ENCODE measurements at places on chromosomes 11 and 22.

DNA sequence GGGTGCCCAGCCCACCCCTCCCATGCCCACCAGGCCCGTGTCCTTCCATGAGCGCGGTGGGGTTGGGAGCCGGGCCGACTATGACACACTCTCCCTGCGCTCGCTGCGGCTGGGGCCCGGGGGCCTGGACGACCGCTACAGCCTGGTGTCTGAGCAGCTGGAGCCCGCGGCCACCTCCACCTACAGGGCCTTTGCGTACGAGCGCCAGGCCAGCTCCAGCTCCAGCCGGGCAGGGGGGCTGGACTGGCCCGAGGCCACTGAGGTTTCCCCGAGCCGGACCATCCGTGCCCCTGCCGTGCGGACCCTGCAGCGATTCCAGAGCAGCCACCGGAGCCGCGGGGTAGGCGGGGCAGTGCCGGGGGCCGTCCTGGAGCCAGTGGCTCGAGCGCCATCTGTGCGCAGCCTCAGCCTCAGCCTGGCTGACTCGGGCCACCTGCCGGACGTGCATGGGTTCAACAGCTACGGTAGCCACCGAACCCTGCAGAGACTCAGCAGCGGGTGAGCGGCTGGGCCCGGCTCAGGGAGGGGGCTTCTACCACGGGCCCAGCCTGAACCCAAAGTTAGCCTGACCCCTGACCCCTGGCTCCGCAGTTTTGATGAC lies 3.0 kb downstream of the PKP3 start:
- DNase-seq, result no peak

DNA sequence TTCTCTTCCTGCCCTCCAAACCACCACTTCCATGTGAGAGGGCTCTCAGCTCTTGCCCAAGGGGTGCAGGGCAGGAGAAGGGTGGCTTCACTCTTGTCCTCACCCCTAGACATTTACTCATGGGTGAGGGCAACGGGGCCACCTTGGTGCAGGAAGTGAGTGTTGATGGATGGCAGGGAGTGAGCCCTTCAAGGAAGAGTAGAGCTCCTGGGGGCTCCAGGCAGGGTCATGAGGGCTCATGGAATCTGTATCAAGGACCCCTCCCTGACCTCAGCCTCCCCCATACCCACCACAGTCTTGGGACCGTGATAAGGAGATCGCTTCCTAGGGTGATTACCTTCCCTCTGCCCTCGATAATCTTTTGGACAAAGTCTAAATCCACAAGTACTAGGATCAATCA lies 37.8 kb downstream of the TSPAN18 start:
- no peak for DNase-seq

DNA sequence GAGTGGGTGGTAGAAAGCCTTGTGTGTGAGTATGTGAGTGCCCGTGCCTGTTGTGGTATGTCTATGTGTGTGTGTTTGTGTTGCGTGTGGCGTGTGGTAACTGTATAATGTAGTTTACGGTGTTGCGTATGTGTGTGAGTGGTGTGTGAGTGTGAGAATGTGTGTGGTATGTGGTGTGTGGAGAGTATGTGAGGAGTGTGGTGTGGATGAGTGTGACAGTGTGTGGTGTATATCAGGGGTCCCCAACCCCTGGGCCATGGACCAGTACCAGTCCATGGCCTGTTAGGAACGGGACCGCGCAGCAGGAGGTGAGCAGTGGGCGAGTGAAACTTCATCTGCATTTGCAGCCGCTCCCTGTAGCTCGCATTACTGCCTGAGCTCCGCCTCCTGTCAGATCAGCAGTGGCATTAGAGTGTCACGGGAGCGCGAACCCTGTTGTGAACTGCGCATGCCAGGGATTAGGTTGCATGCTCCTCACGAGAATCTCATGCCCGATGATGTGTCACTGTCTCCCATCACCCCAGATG lies 5.7 kb downstream of the UPK3A start:
- DNase-seq, result no peak

DNA sequence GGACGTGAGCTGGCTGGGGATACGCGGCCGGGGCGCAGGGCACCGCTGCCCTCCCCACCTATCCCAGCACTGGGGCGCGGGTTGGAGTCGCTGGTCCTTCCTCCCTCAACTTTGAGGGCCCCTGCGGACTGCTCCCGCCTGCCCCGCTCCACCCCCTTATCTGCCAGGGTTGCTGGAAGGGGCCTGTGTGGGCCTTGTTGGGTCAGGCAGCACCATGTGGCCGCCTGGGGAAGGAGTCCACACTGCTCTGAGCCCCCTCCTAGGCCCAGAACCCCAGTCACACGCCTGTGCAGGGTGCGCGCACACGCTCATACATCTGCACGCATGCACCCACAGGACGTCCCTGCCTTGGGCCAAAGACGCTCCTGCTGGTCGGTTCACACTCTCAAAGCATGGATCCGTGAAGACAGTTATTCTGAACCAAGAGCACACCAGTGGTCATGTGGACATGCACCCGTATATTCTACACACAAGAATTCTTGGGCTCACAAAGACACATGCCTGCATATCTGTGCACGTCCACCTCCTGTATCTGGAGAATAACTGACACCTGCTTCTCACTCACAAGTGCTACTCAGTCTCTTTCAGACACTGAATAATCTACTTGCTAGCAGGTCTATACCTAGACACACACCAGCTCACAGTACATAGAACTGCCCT lies 710 bp downstream of the TUB start:
- no peak for DNase-seq

DNA sequence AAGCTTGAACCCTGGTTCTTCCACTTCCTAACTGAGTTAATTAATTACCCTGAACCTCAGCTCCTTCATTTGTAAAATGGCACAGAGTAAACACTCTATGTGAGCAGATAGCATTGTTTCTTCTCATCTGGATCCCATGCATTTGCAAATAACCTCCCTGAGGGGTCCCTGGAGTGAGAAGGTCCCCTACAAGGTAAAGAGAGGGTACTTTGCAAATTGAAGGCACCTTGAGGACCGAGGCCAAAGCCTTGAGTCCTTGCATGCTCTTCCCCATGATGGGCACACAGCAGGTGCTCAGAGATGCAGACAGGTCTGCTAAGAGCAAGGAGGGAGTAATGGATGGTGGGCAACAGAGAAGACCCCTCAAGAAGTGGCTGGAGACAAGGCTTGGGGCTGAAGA lies 33.2 kb downstream of the OTOG start:
- no peak for DNase-seq

Data from keratinocyte (primary cell).